Glutamatergic neuron (in vitro differentiated cells): ENCODE measurements at places on chromosomes 6 and 20.
A peak's percentile ranks its signal among the peaks of the same experiment; 100 is the strongest.

- H3K27me3 ChIP-seq: peaks cover 11% of the 10 kb centered on the region
- no peak overlapping the region for H3K4me3 ChIP-seq
- H3K36me3 ChIP-seq: peaks cover 4% of the 10 kb centered on the region
Observed at GRCh38 chr20:61053487-61053886, 198.6 kb upstream of the CDH4 start.

DNA sequence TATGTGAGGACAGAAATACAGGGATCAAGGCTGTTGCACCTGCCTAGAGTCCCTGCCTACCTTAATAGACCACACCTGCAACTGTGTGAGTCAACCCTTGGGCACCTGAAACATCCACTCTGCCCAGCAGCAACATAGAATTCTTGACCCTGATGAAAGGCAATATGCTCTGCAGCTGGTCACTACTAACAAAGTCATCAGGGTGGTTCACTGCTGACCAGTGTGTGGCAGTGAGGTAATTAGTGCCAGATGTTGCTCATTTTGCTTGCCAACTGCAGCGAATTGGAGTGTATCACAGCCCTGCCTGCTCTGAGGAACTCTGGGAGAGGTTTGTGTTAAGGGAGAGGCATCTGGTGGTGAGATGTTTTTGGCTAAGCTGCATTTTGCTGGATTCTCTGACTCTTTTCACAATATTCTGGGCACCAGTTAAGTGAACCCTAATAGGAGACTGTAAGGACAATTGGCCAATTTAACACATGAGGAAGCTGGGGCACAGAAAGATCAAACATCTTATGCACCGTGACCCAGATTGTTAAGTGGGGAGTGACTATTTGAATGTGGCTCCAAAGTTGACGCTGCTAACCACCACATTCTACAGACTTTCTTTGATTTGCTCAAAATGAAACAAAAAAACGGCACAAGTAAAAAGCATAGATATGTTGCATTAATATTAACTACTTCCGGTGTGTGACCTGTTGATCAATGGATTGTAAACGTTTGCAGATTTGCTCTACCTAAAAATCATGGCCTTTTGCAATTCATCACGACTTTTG is 61.9 kb upstream of the OPRM1 start:
- H3K27ac ChIP-seq: no peak overlapping the region
- H3K4me3 ChIP-seq: no peak overlapping the region
- no peaks in the 10 kb centered on the region for H3K36me3 ChIP-seq
- no peak for DNase-seq
- no peaks in the 10 kb centered on the region for H3K4me1 ChIP-seq
- H3K27me3 ChIP-seq: peaks cover 1% of the 10 kb centered on the region

DNA sequence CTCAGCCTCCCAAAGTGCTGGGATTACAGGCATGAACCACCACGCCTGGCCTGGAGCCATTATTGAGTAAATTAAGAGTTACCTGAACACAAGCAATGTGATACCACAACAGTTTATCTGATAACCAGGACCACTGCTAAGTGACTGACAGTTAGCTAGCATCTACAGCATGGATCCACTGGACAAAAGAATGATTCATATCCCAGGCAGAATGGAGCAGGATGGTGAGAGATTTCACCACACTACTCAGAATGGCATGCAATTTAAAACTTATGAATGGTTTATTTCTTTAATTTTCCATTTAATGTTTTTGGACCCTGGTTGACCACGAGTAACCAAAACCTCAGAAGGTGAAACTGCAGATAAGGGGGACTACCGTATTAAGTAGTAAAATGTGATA is 48.6 kb downstream of the RALGAPA2 start:
- H3K36me3 ChIP-seq: no peaks in the 10 kb centered on the region
- H3K27ac ChIP-seq: no peak overlapping the region
- DNase-seq: no peak
- peaks cover 1% of the 10 kb centered on the region for H3K27me3 ChIP-seq
- peaks cover 11% of the 10 kb centered on the region for H3K4me1 ChIP-seq
- no peak overlapping the region for H3K4me3 ChIP-seq

DNA sequence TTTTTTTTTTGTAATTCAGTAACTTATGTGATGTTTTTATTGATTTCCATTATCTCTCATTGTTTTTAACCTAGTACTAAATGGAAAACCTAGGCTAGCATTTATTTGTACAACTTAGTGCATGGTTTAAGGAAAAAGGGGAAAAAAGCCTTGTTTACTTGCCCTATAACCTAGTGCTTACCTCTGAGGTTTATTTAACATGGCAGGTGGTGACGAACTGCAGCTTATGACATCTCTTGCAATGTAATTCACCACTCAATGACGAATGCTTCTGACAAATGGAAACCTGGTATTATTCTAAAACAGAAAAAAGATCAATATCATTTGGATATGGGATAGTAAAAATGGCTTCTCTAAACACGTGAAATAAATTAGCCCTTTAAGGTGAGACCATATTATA is 618.6 kb upstream of the FLRT3 start:
- peaks cover 27% of the 10 kb centered on the region for H3K4me1 ChIP-seq
- no peak for DNase-seq
- H3K36me3 ChIP-seq: no peaks in the 10 kb centered on the region

- peaks cover 4% of the 10 kb centered on the region for H3K36me3 ChIP-seq
- peaks cover 2% of the 10 kb centered on the region for H3K27me3 ChIP-seq
- H3K4me3 ChIP-seq: no peak overlapping the region
Observed at GRCh38 chr6:89763550-89763949, 56.0 kb downstream of the MDN1 start.

- DNase-seq: no peak
- H3K4me3 ChIP-seq: no peak overlapping the region
- no peaks in the 10 kb centered on the region for H3K36me3 ChIP-seq
- H3K27me3 ChIP-seq: no peaks in the 10 kb centered on the region
Observed at GRCh38 chr6:37265860-37266259, 7.9 kb upstream of the TMEM217 start.

- no peaks in the 10 kb centered on the region for H3K4me1 ChIP-seq
- H3K27ac ChIP-seq: no peak overlapping the region
- H3K36me3 ChIP-seq: no peaks in the 10 kb centered on the region
Observed at GRCh38 chr20:50226093-50226974, 35.7 kb downstream of the CEBPB start.

DNA sequence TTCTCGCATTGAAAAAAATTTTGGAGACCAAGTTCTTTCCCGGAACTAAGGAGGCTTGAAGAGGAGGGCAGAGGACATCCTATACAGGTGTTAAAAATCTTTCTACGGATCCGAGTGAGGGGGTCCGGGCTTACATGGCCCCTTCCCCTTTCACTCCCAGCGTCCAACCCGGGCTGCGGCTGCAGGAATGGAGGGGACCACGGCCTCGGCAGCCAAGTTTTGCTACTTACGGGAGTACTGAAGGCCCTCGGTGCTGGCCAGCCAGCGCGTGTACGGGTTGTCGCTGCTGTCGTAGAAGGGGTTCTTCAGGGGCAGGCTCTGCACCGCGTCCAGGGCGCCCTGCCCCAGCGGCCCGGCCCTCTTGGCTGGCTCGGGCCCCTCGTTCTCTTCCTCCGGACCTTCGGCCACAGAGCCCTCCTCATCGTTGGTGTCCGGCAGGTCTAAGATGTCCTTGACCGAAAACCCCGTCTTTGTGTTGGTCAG is 642 bp downstream of the NKX2-2 start:
- H3K4me3 ChIP-seq: no peak overlapping the region
- peaks cover 44% of the 10 kb centered on the region for H3K27me3 ChIP-seq
- H3K27ac ChIP-seq: no peak overlapping the region
- DNase-seq: peak; percentile 19

DNA sequence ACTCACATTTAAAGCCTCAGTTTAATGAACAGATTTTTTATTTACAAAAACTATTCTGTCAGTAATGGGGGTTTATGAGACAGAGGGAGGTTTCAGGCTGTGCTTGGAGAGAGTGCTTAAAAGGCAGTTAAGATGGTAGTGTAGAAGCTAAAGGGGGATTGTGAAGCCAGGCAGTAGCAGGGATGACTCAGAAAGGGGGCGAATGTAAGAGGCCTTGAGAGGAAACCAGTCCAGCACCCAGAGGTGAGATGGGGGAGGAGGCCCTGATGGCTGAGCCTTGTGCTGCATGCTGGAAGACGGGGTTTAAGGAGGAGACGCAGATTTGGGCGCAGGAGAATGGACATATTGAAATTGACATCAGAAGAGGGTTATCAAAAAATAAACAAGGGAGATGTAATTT is 6.6 kb upstream of the SERPINB9 start:
- peak overlapping the region; percentile 48 for H3K4me3 ChIP-seq
- peaks cover 17% of the 10 kb centered on the region for H3K27me3 ChIP-seq
- no peak for DNase-seq
- H3K4me1 ChIP-seq: peaks cover 44% of the 10 kb centered on the region

DNA sequence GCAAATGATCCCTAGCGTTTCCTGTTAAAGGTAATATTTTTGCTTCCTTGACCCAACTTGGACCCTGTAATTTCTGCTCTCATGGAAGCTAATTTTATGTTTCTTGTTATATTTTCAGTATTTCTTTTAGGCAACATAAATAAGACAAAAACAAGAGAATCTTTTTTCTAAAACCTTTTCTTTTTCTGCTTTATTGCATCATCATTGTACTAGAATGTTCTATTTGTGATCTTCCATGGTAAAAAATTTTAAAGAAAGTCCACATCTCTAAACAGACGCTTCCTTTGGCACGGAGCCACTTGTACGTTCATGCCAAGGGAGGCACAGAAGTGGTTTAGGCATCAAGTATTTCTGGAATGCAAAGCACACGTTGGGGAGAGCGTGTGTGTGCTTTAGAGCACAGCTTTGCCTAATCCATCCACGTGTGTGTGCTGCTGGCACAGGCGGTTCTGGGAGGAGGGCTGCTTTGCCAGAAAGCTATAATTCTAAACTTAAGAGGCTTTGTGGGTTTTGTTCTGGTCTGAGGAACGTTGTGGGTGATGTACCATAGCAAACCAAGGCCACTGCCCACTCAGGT is 98.3 kb downstream of the SASH1 start:
- DNase-seq: no peak
- H3K36me3 ChIP-seq: no peaks in the 10 kb centered on the region
- no peak overlapping the region for H3K4me3 ChIP-seq
- no peak overlapping the region for H3K27ac ChIP-seq
- no peaks in the 10 kb centered on the region for H3K4me1 ChIP-seq

GRCh38 chr6:36571122-36572043 is 22.8 kb upstream of the SRSF3 start:
- no peak overlapping the region for H3K27ac ChIP-seq
- H3K4me3 ChIP-seq: no peak overlapping the region
- no peaks in the 10 kb centered on the region for H3K36me3 ChIP-seq
- no peaks in the 10 kb centered on the region for H3K4me1 ChIP-seq
- no peaks in the 10 kb centered on the region for H3K27me3 ChIP-seq
- DNase-seq: no peak

- H3K4me1 ChIP-seq: peaks cover 50% of the 10 kb centered on the region
- peaks cover 15% of the 10 kb centered on the region for H3K27me3 ChIP-seq
- H3K36me3 ChIP-seq: peaks cover 15% of the 10 kb centered on the region
- H3K27ac ChIP-seq: peak overlapping the region; percentile 56
- no peak overlapping the region for H3K4me3 ChIP-seq
- DNase-seq: no peak
Observed at GRCh38 chr6:5763871-5764270, 242.9 kb downstream of the NRN1 start.

DNA sequence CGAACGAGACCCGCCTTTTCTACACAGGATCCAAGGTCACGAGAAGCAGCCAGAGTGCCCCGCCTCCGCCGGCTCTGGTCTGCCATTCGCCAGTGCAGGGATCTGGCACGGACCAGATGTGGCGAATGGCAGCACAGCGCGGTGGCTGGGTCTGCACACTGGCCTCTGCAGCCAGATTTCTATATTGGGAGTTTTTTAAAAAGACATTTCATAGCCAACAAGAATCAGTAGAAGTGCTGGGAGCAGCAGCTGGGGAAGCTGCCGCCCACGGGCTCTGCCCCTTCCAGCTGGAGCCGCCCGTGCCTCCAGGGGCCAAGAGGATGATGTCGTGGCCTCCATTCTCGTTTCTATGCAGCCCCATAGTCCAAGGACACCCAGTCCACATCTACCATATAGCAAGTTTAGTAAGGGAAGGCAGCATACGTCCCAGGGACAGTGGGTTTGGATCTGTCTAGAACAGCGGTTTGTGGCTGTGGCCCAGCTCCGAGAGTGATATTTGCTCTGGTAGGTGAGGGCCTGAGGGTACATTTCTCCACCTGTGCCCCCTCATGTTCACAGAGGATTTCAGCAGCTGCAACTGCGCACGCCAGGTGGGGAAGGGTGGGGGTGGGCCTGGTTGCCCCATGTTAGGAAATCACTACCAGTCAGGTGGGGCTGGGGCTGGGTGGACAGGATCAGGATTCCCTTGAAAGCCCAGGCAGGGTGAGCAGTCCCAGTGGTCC is 333.7 kb downstream of the ZFAND3 start:
- peaks cover 32% of the 10 kb centered on the region for H3K4me1 ChIP-seq
- no peak for DNase-seq
- peaks cover 4% of the 10 kb centered on the region for H3K27me3 ChIP-seq
- H3K4me3 ChIP-seq: no peak overlapping the region

DNA sequence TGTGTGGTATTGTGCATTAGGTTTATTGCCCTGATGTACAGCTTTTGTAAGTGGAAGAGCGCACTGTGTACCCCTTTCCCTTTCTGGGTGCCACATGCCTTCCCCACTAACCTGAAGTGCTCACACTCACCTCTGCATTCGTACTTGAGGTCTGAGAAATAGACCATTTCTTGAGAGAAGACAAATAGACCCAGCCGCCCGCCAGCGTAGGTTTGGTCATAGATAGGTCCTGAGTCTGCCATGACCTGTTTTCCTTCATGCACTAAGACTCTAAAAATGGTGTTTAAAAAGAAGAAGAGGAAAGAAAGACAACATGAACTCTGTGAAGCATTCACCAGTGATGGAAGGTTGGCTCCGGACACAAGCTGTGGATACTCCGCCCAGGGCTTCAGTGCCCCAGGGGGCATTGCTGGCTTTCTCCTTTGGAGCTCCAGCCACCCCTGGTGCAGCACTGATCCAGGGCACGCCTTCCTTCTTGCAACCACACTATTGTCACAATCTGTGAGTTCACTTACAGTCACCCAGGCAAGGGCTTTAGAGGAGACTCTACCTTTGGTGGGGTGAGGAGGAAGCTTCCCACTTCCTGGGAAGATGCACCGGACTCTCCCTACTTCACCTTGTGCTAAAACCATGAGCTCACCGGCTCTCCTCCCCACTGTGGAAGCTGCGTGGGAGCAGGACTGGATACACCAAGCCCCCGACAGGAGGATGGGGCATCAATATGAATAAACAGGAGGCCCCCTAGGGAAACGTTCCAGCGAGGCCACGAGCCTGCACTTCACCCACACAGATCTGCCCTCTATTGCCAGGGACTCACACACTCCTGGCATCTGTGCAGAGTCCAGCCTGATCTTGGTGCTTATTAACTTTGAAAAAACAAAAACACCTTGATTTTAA is 33.3 kb downstream of the THBS2 start:
- peaks cover 3% of the 10 kb centered on the region for H3K36me3 ChIP-seq
- no peak overlapping the region for H3K27ac ChIP-seq
- H3K4me3 ChIP-seq: no peak overlapping the region
- peaks cover 3% of the 10 kb centered on the region for H3K27me3 ChIP-seq

- no peak overlapping the region for H3K27ac ChIP-seq
- H3K27me3 ChIP-seq: peaks cover 9% of the 10 kb centered on the region
- DNase-seq: no peak
- H3K36me3 ChIP-seq: no peaks in the 10 kb centered on the region
- H3K4me3 ChIP-seq: no peak overlapping the region
- peaks cover 21% of the 10 kb centered on the region for H3K4me1 ChIP-seq
Observed at GRCh38 chr6:2899596-2899995, 3.5 kb downstream of the SERPINB9 start.
